ENCODE measurements at places on chromosomes 16 and 17.

DNA sequence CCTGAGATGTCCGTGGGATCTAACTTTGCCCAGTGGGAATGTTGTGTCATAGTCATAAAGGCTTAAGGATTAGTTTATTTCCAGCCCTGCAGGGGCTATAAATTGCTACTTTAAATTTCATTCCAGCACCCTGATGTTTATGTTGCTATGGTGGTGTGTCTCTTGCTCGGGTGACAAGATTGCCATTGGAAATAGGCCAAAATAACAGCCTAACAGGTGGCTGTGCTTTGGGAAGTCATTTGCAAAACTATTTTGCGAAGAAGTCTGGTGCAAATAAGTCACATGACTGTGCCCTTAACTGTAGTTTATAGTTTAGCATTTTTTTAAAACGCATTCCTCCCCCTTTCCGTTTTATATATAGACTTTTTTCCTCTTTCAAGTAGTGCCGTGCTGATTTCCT, 23.1 kb downstream of the PITPNC1 start:
- DNase-seq = peak; percentile 44

DNA sequence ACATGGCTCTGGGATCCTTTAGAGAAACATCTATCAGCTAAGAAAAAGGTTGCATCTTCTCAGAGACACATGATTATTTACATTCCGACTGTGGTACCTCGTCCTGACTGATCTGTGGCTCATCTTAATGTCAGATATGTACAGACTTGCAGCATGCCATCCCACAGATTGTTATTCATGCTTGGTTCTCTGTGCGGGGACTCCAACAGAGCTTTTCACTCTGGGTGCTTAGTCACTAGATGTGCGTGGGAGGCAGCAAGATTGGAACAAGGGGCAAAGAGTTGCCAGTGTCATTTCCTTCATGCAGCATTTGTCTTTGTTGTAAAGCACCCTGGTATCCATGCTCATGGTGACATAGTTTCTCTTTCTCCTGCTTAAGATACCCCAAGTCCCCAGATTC, 179.1 kb upstream of the CACNG5 start:
- DNase-seq = no peak

DNA sequence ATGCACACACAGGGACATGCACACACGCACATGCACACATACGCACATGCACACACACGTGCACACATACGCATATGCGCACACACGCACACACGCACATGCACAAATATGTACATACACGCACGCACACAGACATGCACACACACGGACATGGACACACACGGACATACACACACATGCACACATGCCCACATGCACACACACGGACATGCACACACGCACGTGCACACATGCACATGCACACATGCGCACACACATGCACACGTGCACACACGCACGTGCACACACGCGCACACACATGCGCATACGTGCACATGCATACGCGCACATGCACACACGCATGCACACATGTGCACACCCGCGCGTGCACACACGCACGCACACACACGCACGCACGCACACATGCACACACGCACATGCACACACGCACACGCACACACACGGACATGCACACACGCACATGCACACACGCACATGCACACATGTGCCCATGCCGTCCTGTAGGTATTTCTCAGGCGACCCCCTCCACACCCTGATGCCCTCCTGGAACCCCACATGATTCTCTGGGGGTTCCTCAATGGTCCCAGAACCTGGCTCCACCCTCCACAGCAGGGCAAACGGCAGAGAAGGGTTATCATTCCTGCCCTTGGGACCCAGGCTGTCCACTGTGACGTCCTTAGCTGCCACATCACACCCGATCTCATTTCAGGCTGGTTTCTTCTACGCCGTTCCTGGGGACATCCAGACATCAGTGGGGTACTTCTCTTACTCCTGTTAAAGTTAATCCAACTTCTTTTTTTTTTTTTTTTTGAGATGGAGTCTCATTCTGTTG, 9.6 kb upstream of the RBFOX3 start:
- DNase-seq = no peak

GRCh38 chr16:73015612-73016487, 32.1 kb downstream of the ZFHX3 start:
- DNase-seq = no peak

DNA sequence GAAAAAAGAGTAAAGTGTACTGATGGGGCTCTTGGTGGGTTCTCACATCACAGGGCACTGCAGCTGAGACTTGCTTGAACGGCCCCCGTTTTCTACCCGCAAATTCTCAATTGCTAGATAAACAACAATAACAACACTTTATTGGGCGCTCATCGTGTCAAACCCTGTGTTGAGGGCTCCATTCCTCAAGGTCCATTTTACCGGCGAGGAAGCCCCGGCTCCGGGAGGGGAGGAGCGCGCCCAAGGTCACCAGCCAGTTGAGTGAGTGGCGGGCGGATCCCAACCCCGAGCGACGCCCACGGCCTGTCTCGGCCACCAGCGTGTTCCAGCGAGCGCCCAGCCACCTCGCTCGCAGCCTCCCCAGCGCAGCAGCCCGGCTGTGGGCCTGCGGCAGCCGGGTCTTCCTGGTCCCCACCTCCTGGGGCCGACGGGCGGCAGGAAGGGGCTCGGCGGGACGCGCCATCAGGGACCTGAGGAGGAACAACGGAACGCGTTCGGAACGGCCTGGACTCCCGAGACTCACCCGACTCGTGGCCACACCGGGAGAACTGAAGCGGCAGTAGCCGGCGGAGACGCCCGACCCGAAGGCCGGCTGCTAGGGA, 373 bp downstream of the CMC2 start:
- DNase-seq = peak; percentile 76

GRCh38 chr17:39812466-39812865, 51.6 kb downstream of the IKZF3 start:
- DNase-seq = no peak

DNA sequence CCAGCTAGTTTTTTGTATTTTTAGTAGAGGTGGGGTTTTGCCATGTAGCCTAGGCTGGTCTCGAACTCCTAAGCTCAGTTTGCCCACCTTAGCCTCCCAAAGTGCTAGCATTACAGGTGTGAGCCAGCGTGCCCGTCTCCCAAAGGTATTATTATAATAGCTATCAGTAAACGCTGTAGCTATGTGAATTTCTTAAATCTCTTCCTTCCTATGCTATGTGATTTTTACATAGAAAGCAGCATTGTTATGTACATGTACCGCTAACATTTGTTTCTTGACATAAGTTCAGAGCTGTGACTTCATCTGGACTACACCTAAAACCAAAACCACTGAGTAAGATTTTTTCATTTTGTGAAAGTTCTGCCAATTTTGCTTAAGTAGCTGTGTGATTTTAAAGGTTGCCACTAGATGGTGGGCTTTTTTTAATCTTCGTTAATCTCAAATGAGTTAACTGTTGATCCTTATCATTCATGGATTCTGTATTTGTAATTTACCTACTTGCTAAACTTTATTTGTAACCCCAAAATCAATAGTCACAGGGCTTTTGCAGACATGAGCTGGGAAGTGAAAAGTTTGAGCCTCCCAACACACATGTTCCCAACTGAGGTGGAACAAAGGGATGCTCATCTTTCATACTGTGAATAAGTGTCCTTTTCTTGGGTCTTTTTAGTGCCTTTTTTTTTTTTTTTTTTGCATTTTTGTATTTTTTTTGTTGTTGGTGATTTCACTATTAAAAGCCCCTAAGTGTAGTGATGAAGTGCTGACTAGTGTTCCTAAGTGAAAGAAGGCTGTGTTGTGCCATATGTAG, 21.9 kb downstream of the PRKAR1A start:
- no peak for DNase-seq

GRCh38 chr16:14302399-14303181, 231.5 kb downstream of the MRTFB start:
- DNase-seq = no peak

DNA sequence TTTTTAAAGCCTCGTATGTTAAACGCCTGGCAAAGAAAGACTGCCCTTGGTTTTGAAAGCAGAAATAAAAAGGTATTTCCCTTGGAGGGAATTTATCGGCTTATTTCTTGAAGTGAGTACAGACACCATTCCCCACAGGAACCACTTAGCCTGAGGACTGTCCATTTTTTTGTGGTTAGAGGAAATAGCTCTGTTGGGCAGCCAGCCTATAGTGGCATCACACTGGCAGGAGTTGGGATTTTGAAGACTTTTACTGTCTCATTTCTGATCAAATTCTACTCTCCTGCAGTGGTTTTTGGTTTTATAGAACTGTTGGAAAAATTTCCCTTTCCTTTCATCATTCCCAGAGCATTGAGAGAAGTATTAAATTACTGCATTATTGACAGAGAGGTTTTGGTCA, 34.1 kb upstream of the CDC6 start:
- no peak for DNase-seq

Measured in CD4-positive, alpha-beta T cell treated with Interleukin-17A for 1 hour (primary cell).